ENCODE measurements at places on chromosomes 12 and 14.

- no peak for DNase-seq
Measured at GRCh38 chr12:116806845-116807440, 68.8 kb downstream of the RNFT2 start.

- DNase-seq, result no peak
Measured at GRCh38 chr14:105927096-105928060, 401.0 kb downstream of the TMEM121 start.

- DNase-seq, result no peak
Measured at GRCh38 chr12:468671-469389, 9.1 kb downstream of the B4GALNT3 start.

DNA sequence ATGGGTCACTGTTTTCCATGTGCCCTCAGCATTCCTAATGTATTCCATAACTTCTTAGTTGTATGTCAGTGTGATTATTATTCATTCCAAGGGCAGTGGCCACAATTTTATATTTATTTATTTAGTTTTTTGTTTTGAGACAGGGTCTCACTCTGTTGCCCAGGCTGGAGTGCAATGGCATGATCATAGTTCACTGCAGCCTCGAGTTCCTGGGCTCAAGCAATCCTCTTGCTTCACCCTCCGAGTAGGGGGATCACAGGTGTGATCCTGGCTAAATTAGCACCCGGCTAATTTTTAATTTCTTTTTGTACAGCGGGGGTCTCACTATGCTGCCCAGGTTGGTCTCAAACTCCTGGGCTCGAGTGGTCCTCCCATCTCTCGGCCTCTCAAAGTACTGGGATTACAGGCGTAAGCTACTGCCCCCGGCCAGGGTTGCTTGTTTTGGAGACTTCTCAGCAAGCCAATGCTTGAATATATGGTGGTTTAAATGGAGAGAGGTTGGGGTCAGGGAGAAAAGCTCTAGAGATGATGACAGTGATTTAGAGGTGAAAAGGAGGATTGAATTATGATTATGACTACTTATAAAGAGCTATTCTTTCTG is 7.6 kb downstream of the GPRC5A start:
- no peak for DNase-seq

DNA sequence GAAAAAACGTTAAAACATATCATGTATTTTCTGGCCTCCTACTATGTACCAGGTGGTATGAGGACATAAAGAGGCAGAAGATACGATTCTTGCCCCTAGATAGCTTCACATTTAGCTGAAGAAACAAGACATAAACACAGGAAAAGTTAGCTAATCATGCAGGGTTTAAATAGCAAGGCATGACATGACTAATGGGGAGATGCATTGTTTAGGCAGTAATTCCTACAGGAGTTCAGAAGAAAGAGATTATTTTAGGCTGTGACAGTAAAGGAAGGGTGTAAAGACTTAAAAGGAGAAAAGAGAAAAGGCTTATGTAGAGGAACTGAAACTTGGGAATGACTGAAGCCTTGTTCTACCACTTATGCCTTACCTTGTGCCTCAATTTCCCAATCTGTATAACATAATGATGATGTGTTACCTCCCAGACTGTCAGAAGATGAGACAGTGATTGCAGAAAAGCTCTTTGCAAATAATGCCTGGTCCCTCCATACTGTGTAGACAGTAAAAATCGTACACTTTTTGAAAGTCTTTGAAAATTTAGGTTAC is 44.4 kb downstream of the PRKCH start:
- DNase-seq, result no peak

DNA sequence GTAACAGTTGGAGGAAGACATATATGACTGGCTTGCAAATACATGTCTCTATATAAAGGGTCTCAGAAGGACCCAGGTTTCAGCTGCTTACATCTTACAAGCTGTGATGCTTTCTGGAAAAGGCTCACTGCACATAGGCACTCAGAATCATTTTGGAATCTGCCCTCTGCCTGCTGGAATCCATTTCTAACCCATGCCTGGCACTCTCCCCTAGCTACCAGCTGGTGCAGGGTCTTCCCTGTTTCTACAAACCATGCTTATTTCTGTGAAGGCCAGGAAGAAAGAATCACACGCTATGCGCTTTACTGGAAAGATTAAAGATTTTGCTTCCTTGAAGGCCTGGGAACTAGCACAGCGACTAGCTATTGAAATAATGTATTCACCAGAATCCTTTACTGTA is 151.3 kb downstream of the DICER1 start:
- DNase-seq, result no peak

DNA sequence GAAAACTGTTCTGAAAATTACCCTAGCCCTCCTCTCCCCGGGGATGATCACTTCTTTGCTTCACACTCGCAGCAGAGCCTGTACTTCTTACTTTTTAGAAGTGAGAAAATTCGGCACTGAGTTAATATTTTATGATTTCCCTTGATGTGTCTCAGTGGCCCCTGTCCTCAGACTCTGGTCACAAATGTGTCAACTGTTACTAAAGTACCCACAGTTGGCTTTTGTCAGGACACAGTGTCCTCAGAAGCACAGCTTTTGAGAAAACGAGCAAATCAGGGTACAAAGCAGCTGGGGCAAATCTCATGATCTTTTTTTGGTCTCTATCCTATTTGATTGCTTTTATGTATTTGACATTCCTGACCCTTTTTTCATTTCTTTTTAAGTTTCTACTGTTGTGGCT is 142.5 kb downstream of the SYNE2 start:
- DNase-seq, result no peak

DNA sequence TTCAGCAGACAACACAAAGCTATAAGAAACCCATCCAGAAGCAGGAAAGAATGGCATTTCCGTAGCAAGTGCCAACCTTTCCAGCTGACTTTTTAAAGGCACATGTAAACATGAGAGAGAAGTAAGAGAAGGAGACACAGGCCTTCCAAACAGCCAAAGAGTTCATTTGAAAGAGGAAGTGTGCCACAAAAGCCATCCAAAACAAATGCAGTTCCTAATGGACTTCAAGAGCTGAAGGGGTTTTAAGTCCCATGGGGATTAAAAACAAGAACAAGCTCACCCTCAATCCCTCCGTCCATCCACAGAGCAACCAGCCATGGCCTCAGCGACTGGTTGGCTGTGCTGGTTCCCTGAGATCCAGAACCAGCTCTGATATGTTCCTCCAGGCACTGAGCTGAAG is 4.5 kb upstream of the DPF3 start:
- no peak for DNase-seq

DNA sequence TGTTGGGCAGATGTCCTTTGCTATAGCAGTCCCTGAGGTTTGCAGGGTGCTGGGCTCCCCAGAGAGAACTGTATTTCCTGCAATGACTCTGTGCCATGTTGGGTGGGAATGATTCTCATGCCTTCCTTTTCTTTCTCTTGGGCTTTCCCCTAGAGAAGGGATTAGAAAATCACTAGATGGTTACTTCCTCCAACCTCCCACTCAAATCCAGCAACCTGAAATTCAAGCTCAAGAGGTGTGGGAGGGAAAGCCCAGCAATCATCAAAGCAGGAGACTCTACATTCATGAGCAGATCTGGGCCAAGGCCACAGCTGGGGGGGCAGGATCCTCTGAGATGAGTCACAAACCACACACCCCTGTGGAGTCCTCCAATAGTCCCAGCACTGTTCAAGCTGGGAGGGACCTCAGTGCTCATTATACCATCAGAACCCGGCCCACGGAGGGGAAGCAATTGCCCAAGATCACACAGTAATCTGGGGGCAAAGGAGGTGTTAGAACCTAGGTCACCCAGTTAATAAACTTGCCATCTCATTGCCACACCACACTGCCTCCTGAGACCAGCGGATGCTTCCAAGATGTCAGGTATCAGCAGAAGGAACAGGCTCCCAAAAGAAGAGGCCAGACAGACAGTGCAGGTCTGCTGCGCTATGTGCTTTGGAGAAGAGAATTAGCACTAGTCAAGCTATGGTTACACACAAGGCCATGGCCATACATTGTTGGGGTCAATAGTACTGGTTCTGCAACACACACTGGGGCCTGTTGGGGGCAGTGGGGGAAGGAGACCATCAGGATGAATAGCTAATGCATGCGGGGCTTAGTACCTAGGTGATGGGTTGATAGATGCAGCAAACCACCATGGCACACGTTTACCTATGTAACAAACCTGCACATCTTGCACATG is 65.7 kb downstream of the TTC9 start:
- peak; percentile 59 for DNase-seq

GRCh38 chr14:32985866-32986265 is 47.2 kb downstream of the NPAS3 start:
- DNase-seq, result no peak

- no peak for DNase-seq
Measured at GRCh38 chr12:77592836-77593235, 237.9 kb upstream of the NAV3 start.

- DNase-seq, result no peak
Measured at GRCh38 chr14:52692248-52692962, 3.0 kb downstream of the ERO1A start.

DNA sequence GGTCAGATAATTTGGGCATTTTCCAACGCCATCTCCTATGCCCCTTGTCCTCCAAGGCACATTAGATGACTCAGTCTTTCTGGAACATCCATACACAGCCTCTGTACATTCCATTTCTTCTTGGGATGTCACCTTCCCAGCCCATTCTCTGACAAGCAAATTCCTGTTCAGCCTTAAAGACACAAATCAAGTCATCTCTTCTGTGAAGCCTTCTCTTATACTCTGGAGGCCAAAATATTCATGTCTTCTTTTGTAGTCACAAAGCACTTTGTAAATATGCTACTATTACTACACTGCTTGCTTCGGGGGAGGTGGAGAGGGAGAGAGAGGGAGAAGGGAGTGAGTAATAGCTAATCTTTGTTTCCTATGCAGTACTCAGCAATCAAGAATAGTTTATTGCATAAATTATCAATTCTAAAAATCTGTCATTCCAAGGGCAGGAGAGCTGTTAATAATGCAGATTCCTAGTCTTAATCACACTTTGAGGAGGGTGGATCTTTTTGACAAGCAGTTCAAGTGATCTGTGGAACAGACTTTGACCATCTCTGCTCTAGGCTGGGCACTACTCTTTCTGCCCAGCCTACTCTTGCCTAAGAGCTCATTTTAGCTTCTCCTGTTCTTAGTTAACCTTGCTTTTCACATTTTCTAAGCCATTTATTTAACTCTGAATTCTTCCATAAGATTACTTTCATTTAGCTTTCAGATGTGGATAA is 27.9 kb downstream of the KCNMB4 start:
- DNase-seq, result no peak

GRCh38 chr14:96904201-96904600 is 107.0 kb downstream of the VRK1 start:
- DNase-seq, result no peak

GRCh38 chr12:118302053-118302452 is 70.7 kb downstream of the TAOK3 start:
- no peak for DNase-seq

DNA sequence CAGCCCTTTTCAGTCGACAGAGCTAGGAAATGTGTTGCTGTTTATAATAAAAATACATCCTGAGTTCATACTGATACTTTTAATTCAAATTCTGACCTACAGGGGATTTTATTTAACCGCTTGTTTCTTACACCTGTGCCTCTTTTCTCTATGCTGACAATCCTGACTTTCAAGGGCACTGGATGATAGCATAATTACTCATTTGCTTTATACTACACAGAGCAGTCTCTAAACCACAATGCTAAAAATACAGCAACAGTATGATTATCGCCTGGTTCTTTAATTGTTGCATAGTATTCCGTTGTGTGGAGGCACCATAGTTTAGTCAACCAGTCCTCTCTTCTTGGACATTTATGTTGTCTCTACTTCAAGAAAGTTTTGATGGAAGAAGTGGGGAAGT is 372.9 kb downstream of the DPF3 start:
- no peak for DNase-seq

DNA sequence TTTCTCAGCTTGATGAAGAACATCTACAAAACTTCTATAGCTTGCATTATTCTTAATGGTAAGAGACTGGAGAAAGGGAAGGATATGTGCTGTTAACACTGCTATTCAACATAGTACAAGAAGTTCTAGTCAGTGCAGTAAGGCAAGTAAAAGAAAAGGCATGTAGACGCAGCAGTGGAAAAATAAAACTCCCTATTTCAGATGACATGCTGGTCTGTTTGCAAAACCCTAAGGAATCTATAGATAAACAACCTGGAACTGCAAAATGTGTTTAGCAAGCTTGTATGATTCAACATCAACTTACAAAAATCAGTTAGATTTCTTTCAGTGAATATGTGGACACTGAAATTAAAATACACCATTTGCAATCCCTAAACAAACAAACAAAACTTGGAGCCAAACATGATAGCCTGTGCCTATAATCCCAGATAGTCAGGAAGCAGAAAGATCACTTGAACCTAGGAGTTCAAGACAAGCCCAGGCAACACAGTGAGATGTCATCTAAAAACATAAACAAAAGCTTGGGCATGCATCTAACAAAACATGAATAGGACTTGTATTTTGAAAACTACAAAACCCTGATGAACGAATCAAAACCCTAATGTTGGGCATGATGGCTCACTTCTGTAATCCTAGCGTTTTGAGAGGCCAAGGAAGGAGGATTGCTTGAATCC is 293.6 kb upstream of the RGS6 start:
- DNase-seq, result no peak

DNA sequence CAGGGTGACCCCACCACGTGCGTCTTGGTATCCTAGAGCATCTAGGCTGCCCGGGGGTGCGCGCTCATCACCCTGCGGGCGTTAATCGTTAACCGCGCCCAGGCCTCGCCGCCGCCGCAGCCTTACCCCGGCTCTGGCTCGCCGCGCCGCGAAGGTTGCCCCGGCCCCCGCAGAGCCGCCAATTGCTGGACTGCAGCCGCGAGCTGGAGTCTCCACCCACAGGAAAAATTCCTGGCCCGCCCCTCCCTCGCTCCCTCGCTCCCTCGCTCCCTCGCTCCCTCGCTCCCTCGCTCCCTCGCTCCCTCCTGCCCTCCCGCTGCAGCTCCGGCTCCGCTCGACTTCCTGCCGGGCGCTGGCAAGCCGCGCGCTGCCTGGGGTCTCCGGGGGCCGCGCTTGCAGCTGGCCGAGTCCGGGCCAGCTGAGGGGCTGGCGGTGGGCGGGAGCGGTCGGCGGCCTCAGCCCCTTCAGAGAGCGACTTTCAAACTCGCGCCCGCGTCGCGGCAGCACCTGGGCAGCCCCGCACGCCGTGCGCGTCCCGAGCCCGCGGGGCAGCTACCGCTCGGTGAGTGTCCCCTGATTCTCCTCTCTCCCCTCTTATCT is at the start of gene PLEKHG3:
PLEKHG3 (plus strand) TSS at position 282 of the 600 bp plus-strand sequence. CDS start 23,208 bp downstream, outside the sequence.
- DNase-seq, result peak; percentile 87

- DNase-seq, result no peak
Measured at GRCh38 chr12:101777978-101778377, 38.7 kb upstream of the SYCP3 start.

GRCh38 chr14:20614038-20614840 is 23.1 kb upstream of the RNASE12 start:
- no peak for DNase-seq

GRCh38 chr12:93540466-93540865 is 32.0 kb upstream of the SOCS2 start:
- DNase-seq, result no peak

Measured in mucosa of gallbladder (tissue), 1 donor.